ENCODE measurements at places on chromosomes 13 and 19.

- DNase-seq = no peak
Measured at GRCh38 chr13:23723471-23723870, 153.3 kb downstream of the TNFRSF19 start.

DNA sequence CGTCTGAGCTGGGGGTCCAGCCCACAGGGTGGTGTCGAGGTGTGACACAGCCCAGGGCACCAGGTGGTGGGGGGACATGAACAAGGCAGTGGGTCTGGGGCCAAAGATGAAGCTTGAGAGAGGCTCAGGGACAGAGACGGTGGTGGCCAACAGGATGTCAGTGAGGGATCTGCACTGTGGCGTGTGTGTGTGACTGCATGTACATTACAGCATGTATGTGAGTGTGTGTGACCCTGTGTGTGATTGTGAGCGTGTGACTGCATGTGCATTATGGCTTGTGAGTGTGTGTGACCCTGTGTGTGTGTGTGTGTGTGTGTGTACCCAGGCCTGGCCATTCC is 1.6 kb downstream of the ADAMTS10 start:
- DNase-seq = no peak

- DNase-seq = no peak
Measured at GRCh38 chr19:46216612-46217011, 12.9 kb upstream of the IGFL1 start.

DNA sequence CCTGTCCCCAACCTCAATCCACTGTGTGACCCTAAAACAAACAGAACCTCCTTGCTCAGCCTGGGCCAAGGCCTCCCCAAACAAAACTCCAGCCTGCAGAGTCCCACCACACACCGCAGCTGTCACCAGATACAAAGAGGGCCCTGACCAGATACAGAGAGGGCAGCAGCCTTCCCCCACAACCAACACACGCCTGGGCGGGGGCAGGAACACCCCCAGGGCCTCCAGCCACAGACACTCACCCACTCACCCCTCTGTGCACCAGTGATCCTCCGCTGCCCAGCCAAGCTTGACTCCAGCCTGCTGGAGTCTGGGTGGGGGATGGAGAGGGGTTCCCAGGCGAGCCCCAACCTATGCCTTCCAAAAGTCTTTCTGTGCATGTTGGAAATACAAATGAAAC is 5.9 kb upstream of the CIRBP start:
- no peak for DNase-seq
